ENCODE measurements at places on chromosomes 7 and 10.

GRCh38 chr10:11272915-11273389 is 255.3 kb downstream of the CELF2 start:
- no peak for DNase-seq

- no peak for DNase-seq
Observed at GRCh38 chr7:148044173-148044572, 546.4 kb upstream of the C7orf33 start.

- DNase-seq, result no peak
Observed at GRCh38 chr10:4733150-4733842, 92.7 kb upstream of the AKR1E2 start.

GRCh38 chr10:35608328-35608672 is 3.2 kb downstream of the GJD4 start:
- no peak for DNase-seq

DNA sequence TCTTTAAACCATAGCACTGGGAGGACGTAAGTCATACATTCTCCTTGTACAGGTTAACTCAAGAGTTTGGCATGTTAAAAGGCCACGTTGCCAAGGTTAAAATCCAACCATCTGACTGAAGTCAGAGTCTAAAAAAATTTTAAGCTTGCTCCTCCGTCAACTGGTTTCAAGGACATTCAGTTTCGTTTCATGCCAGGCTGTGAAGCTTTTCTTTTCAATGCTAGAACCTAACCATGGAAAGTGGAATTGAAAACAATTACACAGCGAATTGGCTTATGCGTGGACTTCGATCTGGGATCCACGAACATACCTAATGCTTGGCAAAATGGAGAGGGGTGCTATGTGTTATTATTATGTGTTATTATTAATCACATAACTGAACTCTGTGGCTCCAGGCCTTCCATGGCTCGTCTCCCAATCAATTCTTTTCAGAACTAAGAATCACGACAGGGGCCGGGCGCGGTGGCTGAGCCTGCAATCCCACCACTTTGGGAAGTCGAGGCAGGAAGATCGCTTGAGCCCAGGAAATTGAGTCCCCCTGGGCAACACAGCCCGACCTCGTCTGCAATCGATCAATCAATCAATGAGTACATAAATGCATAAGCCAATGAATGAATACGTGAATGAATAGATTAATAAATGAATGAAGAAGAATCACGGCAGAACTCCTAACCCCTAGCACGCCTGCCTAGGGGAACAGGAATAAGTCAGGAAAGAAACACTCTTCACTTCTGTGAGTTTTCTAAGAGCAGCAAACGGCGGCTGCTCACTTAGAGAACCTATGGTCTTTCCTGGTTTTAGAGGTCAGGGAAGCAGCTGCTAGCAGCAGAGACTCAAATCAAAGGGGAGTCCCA is 733 bp upstream of the ARL5B start:
- no peak for DNase-seq

GRCh38 chr10:53574024-53574423 is 801.4 kb upstream of the MBL2 start:
- no peak for DNase-seq

DNA sequence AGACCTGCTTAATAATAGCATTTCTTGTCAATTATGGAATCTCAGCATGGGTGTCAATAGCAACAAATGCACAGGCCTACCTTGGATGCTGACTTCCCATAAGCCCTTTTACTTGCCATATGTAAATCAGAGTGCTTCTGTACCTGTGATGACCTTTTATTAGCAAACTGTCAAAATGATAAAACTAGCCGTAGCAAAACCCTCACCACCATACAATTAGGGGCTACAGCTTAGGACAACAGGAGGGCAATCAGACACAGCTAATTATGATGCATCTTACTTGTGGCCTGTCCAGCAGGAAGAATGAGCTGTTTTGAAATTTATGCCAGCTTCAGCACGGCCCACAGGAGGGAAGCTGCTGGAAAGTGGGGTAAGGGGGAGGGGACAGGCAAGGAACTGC is 201.6 kb downstream of the TAX1BP1 start:
- DNase-seq, result no peak

- no peak for DNase-seq
Observed at GRCh38 chr10:91597197-91597881, 35.5 kb downstream of the PPP1R3C start.

- no peak for DNase-seq
Observed at GRCh38 chr7:20158684-20159083, 58.5 kb downstream of the MACC1 start.

GRCh38 chr10:69835233-69835632 is 33.5 kb downstream of the COL13A1 start:
- DNase-seq, result no peak

Data from heart left ventricle (tissue), 16 donors.